ENCODE measurements at places on chromosomes 3 and 15.

DNA sequence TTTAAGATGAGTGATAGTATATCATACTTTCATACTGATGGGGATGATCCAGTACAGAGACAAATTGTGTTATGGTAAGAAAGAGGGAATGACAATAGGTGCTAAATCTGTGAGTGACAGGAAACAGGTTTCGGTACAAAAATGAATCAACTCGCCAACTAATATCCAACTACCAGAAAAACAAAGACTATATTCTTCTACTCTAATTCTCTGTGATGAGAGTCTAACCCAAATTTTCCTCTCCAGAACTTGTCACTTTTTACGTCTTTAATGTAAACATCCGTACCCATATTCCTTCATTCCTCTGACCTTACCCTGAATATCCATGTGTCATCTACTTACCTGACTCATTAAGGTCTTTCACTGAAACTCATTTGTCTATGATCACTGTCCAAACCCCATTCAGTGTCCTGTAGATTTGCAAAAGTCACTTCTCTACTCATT is 39.6 kb downstream of the SCAPER start:
- DNase-seq: no peak

DNA sequence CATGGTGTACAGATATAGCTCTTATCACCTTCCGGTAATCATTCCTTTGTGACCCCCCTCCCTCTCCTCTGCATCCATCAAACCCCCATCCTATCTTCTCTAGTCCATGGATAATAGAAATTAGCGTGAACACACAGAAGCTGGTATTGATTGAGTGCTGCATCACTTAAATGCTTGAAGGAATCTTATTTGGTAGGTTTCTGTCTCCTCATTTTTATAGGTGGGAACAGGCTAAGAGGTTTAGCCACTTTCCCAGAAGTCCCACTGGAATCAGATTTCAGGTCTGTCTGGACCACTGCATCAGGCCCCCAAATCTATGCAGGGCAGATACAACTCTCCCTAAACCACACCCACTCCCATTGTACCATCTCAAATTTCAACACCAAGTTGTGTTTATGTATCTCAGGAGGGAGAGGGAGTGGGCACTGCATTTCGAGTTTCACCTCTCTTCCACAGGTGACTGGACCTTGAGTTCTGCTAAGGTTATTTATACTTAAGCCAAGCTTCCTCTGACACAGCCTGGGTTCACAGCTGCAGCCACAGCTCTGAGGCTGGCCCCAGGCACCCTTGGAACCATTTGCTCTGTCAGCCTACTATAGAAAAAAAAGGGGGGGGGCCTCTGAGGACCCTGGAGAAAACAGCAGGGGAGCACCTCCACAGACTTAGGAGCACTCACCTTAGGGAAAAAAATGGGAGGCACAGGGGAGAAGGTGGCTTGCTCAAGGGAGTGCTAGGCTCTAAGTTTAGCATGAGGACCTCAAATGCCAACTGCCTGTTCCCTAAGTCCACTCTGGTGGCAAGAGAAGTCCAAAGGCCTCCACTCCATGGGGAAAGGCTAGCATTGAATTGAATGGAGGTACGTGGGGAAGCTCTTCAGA is 2.1 kb upstream of the NMB start:
- no peak for DNase-seq

DNA sequence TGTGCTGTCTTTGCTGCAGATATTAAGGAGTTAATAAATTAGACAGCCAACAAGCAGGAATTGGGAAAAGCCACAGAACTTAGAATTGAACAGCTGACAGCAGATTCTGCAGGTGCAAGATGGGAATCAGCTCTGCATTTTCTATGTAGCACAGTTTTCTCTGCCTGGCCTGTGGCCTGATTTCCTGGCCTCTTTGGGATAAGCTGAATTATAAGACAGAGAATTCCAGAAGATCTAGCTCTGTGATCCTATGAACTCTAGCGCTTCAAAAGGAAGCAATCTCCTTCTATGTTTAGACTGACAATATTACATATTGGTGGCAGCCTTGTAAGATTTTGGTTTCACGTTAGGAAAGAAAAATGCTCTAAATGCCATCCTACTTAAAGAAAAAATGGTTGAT is 24.0 kb upstream of the SOX2 start:
- DNase-seq: no peak

- DNase-seq: no peak
Observed at GRCh38 chr3:175287361-175287963, 428.3 kb downstream of the NAALADL2 start.

GRCh38 chr15:65611888-65612615 is 1.1 kb upstream of the INTS14 start:
- no peak for DNase-seq

Data from T-helper 9 cell (primary cell).